Activated naive CD4-positive, alpha-beta T cell treated with anti-CD3 and anti-CD28 coated beads, Interleukin-2, amount 10 ng/mL, durations not matched to agents 5 hours and 36 hours (primary cell): ENCODE measurements at places on chromosomes 4 and X. TPM values are rescaled to one million over a fixed set of nuclear protein-coding genes. Genes with fewer than 3 reads are reported as not detected.

SPATA4 gene
- not detected for total RNA-seq

EFHC2 gene
- 3.4 TPM for total RNA-seq

ARR3 gene
- not detected for total RNA-seq

NPY1R gene
- total RNA-seq, result not detected
